ENCODE measurements at places on chromosomes 12 and 14. TPM values are rescaled to one million over a fixed set of nuclear protein-coding genes. Genes with fewer than 3 reads are reported as not detected.

The RAPGEF3 gene
- total RNA-seq: 10.8 TPM

DNA sequence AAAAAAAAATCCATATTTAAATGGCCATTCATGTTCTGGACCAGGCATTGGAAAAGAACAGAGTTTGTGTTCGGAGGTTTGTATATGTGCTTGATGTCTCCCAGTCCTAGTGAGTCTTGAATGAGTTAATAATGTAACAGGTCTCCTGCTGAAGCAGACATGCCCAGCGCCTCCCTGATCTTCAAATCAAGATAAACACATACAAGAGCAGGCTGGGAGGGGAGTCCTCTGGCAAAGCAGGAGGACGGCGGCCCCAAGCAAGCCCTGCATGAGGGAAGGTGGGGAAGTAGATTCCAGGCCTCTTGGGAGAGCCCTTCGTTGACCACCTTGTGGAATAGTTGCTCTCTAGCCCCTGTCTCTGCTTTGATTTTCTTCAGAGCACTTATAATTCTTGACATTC lies 156.3 kb downstream of the ZFP36L1 start:
- DNase-seq: no peak

DNA sequence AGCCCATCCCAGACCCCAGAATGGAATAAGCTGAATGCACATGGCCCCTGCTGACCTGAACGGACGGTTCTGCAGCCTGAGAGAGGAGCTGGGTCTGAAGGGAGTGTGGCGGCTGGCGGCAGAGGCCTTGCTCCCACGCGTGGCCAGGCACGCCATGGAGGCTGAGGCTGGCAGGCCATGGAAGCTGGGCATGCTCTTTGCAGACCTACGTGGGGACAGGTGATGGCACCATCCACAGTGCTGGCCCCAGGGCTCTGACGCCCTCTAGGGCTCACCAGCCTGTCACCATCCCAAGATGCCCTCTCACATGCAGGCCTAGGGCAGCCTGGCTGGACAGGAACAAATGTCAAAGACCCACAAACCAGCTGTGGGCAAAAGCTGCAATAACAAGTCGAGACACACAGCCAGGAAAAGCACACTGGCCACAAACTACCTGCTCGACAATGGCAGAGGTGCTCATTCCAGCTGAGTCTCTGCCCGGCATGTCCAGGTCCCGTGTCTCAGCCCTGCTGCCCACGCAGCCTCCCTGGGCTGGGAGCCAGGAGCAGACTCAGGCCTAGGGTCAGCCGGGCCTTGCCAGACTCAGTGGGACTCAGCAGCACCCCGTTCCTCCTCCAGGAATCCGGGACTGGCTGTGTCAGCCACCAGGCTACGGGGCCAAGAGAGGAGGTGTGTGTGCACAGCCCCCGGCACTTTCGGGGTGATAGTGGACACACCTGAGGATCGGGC lies 19.7 kb downstream of the BTBD6 start:
- no peak for DNase-seq

DNA sequence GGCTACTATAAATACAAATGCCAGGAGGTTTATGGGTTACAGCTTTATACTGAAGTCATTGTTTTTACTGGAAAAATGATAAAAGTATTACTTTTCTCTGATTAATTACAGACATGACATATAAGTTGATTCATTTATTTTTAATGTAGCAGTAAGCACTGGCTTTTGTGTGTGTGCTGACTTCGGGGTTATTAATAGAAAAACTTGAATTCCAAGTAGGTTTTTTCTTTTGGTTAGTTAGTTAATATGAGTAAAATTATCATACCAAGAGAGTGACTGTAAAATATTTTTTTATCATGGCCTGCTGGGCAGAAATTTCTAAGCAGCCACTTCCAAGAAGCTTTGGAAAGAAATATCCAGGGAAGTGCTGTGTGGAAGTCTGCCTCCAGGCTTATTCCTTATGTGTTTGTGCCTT lies 56.4 kb downstream of the IFT81 start:
- DNase-seq: no peak

DNA sequence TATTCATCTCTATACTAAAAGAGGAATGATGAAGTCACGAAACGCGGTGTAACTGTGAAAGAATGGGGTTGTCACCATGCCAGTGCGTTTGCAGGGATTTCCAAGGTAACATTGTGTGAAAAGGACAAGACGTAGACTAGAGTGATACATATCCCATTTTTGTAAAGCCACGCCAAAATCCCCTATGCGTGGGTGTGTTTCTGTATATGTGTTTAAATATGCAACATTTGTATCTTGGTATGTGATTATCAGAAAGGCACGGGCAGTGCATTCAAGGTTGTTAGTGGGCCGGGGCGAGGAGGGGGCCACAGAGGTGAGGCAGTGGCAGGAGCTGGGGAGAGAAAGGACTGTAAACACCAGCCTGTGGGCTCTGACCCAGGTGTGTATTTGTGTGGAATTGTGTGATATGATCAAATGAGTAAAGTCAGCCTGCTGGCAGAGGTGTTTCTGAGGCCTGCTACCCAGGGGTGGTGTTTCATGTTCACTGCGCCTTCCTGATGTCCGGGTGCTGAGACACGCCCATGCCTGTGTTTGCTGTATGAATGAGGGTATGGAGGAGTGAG lies 137.8 kb downstream of the ADGRD1 start:
- no peak for DNase-seq

DNA sequence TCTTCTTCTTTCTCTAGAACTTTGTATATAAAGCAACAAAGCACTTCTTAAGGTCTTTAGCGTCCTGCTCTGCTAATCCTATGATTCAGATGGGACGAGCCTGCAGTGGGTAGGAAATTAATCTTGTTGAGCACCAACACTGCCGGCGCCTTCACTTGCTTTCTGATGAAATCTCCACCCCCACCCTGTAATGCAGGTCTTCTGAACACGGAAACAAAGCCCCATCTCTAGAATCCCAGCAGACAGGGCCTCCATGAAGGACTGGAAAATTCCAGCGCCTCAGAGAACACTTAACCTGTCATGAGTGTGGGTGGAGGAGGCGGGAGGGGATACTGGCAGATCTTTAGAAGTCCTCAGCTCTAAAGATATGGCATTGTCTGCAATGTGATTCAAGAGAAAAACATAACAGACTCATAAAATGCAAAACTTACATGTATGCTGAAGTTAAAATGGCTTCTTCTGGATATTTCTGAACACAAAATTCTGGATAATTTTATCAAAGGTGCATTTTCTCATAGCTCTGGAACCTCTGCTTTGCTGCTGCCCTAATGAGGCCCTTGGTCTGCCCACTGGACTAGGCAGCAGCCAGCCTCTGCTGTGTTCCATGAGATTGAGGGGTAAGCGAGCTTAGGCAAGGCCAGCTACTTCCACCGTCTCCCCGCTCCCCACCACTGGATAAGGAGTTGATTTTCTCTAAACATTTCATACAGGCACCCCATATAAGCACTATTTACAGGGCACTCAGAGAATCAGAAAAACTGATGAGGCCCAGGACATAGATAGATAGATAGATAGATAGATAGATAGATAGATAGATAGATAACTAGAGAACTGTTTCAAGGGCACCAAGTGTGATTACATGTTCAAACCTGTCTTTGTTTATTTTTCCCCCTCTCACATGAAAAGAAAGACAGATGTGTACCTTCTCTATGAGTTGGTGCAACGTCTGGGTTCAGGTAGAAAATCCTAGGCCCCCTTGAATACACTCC lies 43.1 kb downstream of the ZFP36L1 start:
- no peak for DNase-seq
